ENCODE measurements at places on chromosomes 4 and X. TPM values are rescaled to one million over a fixed set of nuclear protein-coding genes. Genes with fewer than 3 reads are reported as not detected.
A peak's percentile ranks its signal among the peaks of the same experiment; 100 is the strongest.

CYSLTR1 gene
- not detected for total RNA-seq

TMEM150C gene
- total RNA-seq = 1.6 TPM

MAGED4 gene
- total RNA-seq = 95.8 TPM

VSIG1 gene
- total RNA-seq = not detected

GRCh38 chr4:17635056-17635455, 20.6 kb downstream of the MED28 start:
- peak overlapping the region; percentile 45 for H3K27ac ChIP-seq
- no peak overlapping the region for H3K4me3 ChIP-seq
- no peaks in the 10 kb centered on the region for H3K27me3 ChIP-seq
- peaks cover 26% of the 10 kb centered on the region for H3K36me3 ChIP-seq

- H3K27me3 ChIP-seq = no peaks in the 10 kb centered on the region
- H3K27ac ChIP-seq = no peak overlapping the region
- no peak overlapping the region for H3K4me3 ChIP-seq
- DNase-seq = no peak
These were observed 12.5 kb upstream of the CTSO start for GRCh38 chr4:155966171-155966570.

DNA sequence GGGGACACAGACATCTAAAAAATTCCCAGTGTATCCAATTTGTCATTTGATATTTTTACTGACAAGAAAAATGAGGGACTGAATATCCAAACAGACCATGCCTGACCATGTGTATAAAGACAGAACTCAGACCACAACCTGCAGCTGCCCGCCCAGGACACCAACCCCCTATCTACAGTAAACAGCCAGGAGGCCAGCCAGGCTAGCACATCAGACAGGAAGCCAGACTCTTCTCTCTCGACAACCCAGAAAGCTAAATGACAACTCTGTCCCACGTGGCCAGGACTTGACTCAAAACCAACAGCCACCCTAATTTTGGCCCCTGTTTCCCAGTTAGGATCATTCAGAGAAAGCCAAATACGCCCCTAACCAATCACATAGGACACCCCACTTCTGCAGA, 15.1 kb downstream of the AFAP1 start:
- H3K27ac ChIP-seq = peak overlapping the region; percentile 75
- DNase-seq = no peak
- H3K4me3 ChIP-seq = no peak overlapping the region
- peaks cover 36% of the 10 kb centered on the region for H3K4me1 ChIP-seq
- H3K36me3 ChIP-seq = no peaks in the 10 kb centered on the region

GRCh38 chr4:168800926-168801325, 209.1 kb downstream of the CBR4 start:
- DNase-seq = no peak
- H3K27me3 ChIP-seq = no peaks in the 10 kb centered on the region
- no peak overlapping the region for H3K4me3 ChIP-seq
- peaks cover 6% of the 10 kb centered on the region for H3K36me3 ChIP-seq

- no peaks in the 10 kb centered on the region for H3K27me3 ChIP-seq
- DNase-seq = no peak
- no peaks in the 10 kb centered on the region for H3K36me3 ChIP-seq
- no peak overlapping the region for H3K27ac ChIP-seq
These were observed 123.0 kb upstream of the GALNT7 start for GRCh38 chr4:173045571-173045970.

DNA sequence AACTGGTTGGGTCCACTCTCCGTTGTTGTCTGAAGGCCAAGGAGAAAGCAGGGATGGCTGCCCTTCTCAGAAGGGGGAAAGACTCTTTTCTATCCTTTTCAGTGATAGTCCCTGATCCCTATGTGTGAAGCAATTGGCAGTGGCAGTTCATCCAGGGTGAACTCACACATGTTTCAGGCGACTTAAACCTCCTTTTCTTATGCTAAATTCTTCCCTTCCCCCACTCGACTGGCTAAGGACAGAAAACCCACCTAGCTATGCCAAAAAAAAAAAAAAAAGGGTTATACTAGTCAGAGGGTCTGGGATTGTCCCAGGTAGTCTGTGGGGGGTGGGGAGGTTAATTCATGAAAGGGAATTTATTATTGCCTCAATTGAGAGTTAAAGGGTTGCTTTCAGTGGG, 12.2 kb upstream of the ZNF280C start:
- no peak for DNase-seq
- H3K4me1 ChIP-seq = peaks cover 1% of the 10 kb centered on the region
- no peaks in the 10 kb centered on the region for H3K36me3 ChIP-seq
- no peak overlapping the region for H3K27ac ChIP-seq
- H3K27me3 ChIP-seq = no peaks in the 10 kb centered on the region

- DNase-seq = no peak
- H3K36me3 ChIP-seq = no peaks in the 10 kb centered on the region
- no peaks in the 10 kb centered on the region for H3K4me1 ChIP-seq
These were observed 10.0 kb downstream of the KCNE5 start for GRCh38 chrX:109614951-109615350.

DNA sequence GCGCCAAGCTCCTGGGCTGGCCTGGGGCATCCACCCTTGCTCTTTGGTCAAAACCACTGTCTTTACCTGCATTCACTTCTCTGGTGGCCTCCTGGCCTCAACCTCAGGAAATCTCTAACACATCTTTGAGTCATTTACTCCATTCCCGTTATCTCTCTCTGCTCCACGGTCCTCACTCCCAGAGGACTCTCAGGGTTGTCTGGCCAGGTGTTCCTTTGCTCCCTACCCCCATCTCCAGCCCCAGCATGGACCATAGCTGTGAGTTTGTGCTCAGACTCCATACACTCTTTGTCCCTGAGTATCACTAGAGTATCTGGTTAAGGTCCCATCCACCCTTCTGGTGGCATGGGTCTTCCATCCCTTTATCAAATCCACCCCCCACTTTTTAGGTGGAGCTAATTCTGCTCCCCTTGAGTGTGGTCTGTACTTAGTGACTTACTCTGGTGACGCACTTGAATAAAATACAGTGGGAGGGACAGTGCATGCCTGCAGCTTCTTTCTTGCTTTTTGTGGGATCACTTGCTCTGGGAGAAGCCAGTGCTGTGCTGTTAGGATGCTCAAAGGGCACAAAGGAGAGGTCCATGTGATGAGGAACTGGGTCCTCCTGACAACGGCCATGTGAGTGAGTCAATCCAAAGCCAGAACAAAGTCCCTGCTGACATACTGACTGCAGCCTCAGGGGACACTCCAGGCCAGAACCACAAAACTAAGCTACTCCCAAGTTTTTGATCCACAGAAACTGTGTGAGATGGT, 44.3 kb downstream of the IGFBP7 start:
- H3K4me1 ChIP-seq = peaks cover 98% of the 10 kb centered on the region
- H3K27ac ChIP-seq = peak overlapping the region; percentile 92
- no peaks in the 10 kb centered on the region for H3K27me3 ChIP-seq
- peak overlapping the region; percentile 33 for H3K4me3 ChIP-seq

Data from osteocyte (in vitro differentiated cells).